ENCODE measurements at places on chromosomes 2 and 18. TPM values are rescaled to one million over a fixed set of nuclear protein-coding genes. Genes with fewer than 3 reads are reported as not detected.

IL36G gene
- 0.20 TPM for total RNA-seq

TRIM54 gene
- total RNA-seq, result not detected

CHRNA1 gene
- total RNA-seq, result not detected

TET3 gene
- 7.3 TPM for total RNA-seq

PLCL1 gene
- 0.23 TPM for total RNA-seq

SIX3 gene
- total RNA-seq, result not detected

UGT1A3 gene
- total RNA-seq, result 52.8 TPM

CYP27C1 gene
- 0.05 TPM for total RNA-seq

KCNG2 gene
- not detected for total RNA-seq

ALK gene
- not detected for total RNA-seq

FAM124B gene
- 2.1 TPM for total RNA-seq

SOCS6 gene
- total RNA-seq, result 12.0 TPM

SFXN5 gene
- 80.1 TPM for total RNA-seq

Measured in left lobe of liver (tissue), 2 donors.